ENCODE measurements at places on chromosomes 7 and 10.

DNA sequence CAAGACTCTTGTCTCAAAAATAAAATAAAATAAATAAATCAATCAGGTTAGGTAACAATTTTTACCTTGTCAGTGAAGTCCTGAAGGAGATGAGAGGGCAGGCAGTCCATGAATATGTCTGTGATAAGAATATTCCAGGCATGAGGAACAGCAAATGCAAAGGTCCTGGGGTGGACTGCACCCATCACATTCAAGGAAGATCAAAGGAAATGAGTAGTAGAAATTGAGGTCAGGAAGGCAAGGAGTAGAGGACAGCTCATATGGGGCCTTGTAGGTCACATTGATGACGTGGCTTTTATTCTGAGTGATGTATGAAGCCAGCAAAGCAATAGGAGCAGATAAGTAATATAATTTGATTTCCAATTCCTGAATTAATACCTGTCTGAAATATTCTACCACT lies 76.5 kb upstream of the TCF7L2 start:
- DNase-seq, result no peak

DNA sequence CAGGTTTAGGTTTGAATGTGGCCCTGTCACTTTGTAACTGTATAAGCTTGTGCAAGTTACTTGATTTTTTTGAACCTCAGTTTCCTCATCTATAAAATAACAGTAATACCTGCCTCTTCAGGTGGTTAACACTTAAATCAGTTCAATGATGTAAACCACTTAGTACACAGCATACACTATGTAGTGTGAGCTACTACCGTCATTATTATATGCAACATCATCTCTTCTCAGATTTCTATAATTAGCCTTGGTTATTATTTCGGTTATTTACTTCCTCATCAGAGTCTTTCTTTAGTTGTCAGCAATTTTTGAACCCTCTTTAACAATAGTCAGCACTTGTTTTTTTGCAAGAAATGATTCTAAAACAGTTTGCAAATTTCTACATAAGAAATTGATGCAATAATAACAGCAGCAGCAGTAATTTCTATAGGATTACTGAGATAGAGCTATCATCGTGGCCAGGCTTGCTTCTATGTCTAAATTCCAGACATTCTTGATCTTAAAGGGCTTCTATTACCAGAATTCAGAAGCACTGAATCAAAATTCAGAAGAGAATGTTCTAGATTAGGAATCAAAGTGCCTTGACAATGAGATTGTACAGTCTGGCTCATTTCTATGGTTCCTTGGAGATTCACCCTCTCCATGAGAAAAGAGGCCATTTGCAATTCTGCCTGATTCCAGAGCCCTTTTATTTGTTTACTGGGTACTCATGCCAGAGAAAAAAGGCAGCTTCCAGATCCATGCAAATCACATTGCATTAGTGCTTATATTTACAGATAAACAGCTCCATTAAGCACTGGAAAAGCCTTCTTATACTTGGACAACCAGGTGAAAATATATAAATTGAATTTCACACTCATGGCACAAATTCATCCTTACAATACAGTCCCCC lies 25.0 kb upstream of the WDR11 start:
- no peak for DNase-seq

DNA sequence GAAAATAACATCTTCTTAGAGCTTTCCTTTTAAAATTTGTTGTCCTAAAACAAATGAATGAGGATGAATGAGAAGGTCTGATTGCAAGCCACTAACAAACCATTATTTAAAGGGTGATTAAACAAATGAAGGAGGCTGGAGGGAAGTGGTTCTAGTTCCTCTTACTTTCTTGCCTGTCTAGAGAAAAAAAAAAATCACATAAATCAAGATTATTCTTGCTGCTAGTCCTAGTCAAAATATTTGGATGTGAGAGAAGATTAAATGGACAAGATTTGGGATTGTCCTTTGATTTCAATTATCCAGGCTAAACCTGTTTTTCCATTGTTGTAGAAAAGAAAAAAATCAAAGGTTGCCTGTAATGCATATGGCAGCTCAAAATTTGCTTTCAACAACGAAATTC lies 3.3 kb downstream of the SKAP2 start:
- no peak for DNase-seq

GRCh38 chr10:130339091-130339490 lies 202.9 kb downstream of the GLRX3 start:
- DNase-seq, result no peak

- DNase-seq, result no peak
Measured at GRCh38 chr7:107998660-107999480, 4.1 kb downstream of the LAMB1 start.

DNA sequence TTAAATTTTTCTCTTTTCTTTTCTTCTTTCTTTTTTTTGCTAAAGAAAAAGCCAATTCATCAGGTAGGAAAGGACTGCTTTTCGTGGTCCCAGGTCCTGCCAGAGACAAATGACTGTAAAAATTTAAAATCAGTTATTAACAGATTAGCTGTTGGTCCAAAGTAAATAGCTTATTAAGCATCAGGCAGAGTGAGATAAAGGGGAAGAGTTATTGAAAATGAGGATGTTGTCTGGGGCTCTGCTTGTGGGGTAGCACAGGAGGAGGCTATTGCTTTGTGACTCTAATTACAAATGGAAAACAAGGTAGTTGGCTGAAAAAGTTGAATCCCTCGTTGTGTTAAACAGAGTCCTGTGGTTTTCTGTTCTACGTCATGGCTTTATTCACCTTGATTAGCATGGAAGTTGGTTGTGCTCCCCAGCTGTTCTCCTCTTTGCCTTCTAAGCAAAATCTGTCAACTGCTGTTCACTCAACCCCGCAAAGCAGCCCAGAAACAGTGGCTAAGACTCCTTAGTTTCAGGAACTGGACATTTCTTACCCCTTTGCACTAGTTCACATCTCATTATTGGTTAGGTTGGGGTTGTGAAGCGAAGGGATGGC lies 128.9 kb downstream of the SNX10 start:
- DNase-seq, result no peak

DNA sequence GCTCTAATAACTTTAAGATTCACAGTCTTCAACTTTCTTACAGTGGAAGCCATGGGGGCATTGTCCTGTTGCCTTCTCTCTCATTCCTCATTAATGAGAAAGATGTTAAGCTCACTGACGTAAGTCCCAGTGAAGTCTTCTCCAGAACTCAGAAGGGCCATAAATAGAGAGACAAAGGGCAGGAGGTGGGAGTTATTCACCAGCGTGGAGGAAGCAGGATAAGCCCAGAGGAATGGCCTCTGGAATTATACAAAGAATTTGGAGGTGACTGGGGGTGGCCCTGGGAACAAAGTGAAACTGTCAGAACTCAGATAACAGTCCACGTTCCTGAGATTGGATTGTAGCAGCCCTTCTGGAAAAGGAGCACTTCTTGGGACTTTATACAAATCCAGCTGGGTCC lies 52.4 kb downstream of the SORBS1 start:
- DNase-seq, result no peak

GRCh38 chr7:127437241-127437640 lies 44.7 kb upstream of the ZNF800 start:
- DNase-seq, result no peak

GRCh38 chr7:50696810-50697582 lies 85.7 kb downstream of the GRB10 start:
- no peak for DNase-seq
